ENCODE measurements at places on chromosomes 2 and 18.

DNA sequence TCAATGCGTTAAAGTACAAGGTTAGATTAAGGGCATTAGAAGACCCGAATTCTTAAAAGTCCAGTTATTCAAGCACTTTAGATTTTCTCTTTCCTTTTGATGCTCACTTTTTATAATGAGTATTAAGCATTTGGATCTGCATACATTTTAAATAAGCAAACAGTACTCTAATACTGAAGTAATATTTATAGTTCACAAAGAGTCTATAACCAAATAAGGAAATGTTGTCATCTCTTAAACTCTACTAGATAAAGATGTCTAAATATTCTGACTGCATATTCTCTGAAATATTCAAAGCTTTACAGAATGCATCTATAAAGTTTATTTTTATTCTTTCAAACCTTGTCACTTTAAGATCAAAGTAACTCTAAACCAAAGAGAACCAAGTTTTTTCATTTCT, 25.5 kb downstream of the PPP3R1 start:
- no peak for DNase-seq

GRCh38 chr18:69957747-69958146, 10.1 kb upstream of the CD226 start:
- DNase-seq, result no peak

DNA sequence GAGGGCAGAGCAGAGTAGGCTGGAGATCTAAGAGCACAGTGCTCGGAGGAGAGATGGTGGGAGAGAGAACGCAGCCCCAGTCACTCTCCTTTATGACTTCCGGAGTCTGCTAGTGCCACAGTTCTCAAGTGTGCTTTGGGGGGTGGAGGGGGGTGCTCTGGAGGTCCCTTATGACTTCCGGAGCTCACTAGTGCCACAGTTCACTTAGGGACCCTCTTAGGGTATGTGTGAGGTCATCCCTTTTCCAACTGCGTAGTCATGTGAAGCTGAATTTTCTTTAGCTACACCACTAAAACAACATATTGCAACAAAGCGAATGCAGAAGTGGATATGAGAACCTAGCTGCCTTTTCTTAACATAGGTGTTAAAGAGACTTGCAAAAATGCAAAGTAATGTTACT, 153.7 kb upstream of the KCTD1 start:
- no peak for DNase-seq

- DNase-seq, result no peak
Measured at GRCh38 chr2:217090884-217091283, 231.0 kb upstream of the TNP1 start.

Data from M059J (cell line).